ENCODE measurements at places on chromosomes 5 and 9.

DNA sequence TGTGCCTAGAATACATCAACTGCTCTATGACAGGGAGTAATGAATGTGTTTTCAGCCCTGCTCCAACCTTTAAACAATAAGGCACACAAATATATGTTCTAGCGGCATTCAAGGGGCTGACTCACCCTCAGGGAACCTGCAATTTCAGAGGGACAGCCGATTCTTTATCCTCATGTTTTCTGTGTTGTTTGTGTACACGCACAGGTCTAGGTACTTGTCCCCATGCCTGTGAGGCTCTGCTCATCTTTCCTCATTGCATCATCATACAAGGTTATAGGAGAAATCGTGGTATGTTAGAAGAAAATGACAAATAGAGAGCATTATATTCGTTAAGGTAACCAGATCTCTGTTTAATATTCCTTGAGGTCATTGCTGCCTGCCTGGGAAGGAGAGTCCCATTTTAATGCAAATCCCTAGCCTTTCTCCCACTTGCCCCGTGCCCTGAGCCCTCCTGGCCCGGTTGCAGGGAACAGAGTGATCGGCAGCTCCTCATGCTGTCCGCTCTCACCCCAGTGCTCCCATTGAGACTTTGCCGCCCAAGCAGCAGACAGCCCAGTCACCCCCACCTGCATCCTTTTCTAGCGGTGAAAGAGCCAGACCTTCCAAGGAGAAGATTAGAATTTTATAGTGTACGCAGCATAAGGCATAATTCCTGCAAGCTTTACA is 14.6 kb downstream of the MAP1B start:
- no peak for DNase-seq

GRCh38 chr5:91020065-91020800 is 362.9 kb downstream of the ARRDC3 start:
- no peak for DNase-seq

DNA sequence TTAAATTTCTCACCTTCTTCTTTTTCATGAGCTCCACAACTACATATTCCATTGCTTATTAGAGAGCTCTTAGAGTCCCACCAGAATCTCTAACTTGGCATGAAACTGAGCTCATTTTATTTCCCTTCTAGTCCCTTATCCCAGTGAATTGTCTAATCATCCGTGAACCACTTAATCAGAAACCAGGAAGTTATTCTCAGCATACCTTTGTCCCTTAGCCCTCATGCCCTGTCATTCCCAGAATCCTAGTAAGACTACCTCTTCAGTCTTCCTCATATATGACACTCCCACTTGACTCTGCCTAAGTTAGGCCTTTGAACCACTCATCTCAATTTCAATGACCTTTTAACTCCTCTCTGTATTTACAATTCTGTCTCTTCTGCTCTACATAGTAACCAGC is 93.0 kb upstream of the PAPPA start:
- DNase-seq: no peak

DNA sequence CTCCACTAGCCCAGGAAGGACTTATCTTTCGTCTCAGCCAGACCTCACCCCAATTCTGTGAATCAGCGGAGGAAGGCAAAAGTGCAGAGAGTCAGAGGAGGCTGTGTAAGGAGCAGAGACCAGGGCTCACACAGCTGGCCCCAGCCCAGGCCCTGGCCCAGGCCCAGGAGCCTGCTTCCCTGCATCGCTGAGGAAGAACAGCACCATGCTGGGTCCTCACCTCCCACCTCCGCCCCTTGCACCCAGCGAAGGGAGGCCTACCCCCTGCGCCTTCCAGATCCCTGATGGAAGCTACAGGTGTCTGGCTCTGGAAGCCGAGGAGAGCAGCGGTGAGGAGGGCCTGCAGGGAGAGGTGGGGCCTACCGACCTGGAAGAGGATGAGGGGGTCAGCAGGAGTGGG is 22.3 kb upstream of the SYNPO start:
- no peak for DNase-seq

- no peak for DNase-seq
These were observed 32.4 kb downstream of the AOPEP start for GRCh38 chr9:94758880-94759279.

DNA sequence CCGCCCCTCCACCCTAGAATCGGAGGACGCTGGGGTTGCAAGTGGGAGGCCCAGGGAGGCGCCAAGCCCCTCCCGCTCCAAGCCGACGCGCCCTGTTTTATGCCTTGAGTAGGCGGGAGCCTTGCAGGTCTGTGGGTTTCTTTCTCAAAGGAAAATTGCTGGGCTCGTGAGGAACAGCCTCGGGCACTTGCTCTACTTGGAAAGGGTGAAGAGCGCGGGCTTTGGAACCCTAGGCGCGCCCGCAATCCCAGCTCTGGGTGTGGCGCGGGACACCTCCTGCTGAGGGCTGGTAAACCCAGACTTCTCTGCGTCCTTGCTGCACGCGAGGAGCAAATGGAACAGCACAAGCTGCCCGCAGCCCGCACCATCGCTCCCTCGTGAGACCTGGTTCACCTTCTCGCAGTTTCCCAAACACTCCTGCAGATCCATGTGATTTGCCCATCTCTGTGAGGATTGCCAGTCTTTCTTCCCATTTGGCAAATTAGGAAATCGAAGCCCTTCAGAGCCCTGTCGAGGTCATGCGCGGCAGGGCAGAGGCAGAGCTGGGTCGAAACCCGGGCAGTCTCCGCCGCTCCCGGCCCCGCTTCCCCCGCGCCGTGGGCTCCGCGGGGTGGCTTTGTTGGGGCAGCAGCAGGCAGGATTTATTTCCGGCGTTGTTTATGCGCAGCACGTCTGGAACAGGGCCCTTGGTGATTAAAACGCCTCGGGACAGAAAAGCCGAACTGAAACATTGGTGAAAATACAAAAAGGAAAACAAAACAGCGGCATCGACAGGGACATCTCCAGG is 98.4 kb upstream of the CPLX2 start:
- DNase-seq: no peak

DNA sequence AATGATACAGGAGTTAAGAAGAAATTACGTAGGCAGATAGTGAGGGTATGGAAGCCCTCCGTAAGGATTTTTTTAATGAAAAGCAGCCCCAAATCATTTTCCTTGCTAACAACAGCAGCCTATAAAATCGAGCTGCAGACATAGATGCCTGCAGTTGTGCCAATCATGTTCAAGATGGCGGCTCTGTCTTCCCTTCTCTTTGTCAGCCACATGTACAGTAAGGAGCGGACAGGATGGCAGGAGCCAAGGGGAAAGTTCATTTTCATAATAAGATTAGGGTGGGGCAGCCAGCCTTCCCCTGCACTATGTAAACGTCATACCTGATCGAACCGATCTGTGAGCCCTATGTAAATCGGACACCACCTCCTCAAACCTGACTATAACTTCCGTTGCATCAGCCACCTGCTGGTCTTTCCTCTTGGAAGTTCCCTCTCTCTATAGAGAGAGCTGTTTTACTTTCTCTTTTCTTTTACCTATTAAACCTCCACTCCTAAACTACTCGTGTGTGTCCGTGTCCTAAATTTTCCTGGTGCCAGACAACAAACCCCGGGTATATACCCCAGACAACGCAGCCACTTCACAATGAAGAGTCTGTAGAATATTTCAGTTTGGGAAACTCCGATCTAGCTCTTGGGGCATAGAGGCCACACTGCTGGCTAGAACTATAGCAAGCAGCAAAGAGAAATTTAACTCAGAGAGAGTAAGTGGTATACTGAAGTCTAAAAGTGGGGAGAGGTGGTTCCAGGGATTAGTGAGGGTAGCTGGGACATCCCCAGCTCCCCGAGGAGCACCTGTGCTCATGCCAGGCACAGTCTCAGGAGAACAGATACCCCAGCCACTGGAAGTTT is 20.8 kb upstream of the SLC24A2 start:
- DNase-seq: no peak

DNA sequence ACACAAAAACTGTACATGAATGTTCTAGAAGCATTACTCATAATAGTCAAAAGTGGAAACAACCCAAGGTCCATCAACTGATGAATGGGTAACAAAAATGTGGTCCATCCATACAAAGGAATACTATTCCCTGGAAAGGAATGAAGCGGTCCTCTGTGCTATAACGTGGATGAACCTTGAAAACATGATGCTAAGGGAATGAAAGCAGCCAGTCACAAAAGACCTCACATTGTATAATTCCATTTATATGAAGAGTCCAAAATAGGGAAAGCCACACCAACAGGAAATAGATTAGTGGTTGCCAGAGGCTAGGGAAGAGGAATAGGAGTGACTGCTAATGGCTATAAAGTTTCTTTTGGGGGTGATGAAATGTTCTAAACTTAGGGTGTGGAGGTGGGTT is 22.7 kb upstream of the BARHL1 start:
- no peak for DNase-seq

DNA sequence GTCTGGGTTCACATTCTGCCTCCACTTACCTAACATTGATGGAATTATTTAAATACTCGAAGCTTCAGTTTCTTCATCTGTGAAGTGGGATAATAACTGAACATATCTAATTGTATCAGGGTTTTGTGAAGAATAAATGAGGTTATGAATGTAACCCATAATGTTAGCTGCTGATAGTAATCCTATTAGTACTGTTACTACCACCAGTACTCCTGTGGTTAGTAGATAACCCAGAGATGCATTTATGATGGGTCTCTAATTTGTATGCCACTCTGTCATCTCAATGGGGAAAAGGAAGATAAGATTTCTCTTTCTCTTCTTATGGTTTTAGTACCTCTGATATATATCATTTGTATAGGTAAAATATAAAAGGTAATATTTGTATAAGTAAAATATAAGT is 16.0 kb downstream of the CPEB4 start:
- DNase-seq: no peak

DNA sequence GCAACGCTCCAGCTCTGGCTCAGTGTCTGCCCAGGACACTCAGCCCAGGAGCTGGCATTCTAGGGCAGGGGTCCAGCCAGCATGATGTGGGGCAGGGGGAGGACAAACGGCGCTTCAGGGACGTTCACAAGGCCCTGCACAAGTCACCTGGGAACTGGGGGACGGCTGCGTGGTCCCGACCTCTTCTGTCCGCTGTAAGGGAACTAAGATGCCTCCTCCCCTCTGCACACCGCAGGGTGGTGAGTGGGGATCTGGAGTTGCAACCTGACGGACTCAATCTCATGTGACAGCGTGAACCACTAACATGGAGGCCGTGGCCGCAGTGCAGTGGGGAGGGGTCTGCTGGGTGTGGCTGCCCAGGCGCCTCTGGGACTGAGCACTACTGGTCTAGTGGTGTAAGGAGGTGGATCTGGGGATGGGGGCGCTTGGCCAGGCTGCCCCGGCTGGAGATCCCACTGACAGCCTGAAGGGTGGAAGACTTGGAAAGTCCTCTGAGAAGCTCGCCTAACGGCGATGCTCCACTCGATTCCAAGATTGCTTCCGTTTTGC is 88.0 kb upstream of the RAPGEF1 start:
- DNase-seq: no peak

DNA sequence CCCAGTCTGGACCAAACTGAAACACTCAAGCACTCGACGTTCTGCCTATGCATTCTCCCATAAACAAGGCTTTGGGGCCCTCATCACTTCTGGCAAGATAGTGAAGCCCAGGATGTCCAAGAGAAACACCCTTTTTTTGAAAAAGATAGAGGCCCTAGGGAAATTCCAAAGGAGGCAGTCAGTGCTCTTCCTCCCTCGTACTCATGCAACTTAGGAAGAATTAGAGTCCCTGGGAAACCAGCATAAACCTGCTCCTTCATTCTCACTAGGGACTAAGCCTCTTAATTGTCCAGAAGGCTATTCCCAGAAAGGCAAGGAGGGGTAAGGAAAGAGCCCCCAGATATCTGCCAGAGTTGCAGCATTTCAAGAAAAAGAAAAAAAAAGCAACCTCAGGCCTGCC is 7.8 kb upstream of the RUSC2 start:
- DNase-seq: no peak

GRCh38 chr5:109155625-109156024 is 254.1 kb downstream of the PJA2 start:
- no peak for DNase-seq

- no peak for DNase-seq
These were observed 1.4 kb upstream of the CAMSAP1 start for GRCh38 chr9:135908754-135909204.

GRCh38 chr5:64201996-64202395 is 36.4 kb downstream of the RNF180 start:
- no peak for DNase-seq

- DNase-seq: no peak
These were observed 1.6 kb downstream of the DMXL1 start for GRCh38 chr5:119072496-119072895.

DNA sequence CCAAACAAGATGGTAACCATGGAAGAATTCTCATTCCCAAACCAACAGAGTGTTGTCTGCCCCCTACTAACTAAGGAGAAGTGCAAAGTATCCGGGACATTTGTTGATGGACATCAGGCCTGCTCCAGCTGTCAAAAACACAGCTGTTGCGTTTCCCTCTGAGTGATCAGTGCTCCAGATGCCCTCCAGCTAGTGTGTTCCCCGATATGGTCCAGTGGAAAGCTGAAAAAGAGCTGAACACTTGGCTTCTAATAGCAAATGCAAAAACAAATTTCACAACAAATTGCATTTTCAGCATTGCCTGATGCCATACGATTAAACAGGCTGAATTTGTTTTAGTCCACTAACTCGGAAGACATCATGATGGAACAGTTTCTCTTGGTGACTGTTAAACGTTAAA is 1398.7 kb downstream of the PTPRD start:
- DNase-seq: no peak

DNA sequence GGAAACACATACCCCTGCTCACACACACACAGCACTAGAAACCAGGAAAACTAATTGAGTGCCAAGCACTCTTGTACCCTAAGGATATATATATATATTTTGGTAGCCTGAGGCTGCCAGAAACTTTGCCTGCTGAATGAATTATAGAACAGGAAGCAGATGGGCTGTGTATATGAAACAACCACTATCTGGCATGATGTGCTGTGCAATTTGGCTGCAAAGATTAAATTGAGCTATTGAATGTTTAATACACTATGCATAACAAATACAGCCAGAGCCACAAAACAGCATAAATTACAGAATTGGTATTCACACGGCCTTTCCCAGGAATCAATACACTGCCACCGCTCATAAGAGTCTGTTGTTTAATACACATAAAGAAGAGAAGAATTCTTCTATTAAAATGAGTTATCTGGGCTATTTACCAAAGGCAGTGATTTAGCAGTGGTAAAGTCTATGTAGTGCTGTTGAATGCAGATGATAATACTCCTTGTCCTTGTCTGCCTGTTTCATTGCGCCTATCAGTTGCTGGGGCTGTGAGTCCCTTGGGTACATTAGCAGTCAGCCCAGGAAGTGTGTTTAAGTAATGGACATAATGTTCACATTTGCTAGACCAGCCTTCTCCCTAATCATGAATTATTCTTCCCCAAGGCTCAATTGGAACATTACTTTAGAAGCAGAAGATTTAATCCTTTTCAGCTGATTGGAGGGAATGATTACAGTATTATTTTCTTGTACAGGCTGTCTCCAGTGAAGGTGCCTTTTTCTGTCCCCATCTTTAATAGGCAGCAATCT is 294.3 kb downstream of the TLE1 start:
- no peak for DNase-seq

Data from nucleus accumbens (tissue), 56 donors.